ENCODE measurements at places on chromosomes 13 and 19.

GRCh38 chr19:4082172-4082571 lies 15.5 kb upstream of the ZBTB7A start:
- no peak for DNase-seq

DNA sequence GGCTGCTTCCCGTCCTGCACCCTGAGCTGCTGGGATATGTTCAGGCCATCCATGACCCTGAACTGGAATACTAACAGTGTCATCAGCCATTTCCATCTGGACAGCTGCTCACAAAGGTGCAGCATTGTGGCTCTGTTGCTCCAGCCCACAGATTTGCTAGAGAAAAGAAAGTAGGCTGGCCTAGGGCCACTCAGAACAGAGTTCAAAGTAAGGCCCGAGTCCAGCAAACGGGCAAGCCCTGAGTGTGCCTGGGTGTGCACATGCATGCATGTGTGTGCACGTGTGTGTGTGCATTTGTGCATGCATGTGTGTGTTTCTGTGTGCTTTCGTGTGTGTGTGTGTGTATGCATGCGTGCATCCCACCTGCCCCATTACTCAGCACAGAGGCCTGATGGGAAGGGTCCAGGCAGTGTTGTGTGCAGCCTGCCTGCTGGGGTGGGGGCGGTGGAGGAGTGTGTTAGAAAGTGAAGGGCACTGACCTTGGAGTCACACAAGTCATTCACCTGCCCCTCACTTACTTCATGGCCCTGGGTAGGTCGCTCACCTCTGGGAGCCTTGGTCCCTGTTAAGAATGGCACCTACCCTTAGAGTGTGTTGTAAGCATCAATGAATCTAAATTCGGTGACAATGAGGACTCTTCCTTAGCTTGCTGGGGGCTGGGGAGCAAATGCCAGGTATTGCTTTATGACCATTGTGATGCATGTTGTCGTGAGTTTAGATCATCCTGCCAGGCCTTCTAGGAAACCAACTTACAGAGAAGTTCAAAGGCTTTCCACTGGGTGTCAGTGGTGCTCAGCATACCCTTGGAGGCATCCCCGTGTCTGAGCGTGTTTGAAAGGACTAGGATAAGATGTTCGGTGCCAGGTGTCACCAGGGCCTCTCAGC lies 53.2 kb downstream of the GPR12 start:
- DNase-seq, result peak; percentile 34

DNA sequence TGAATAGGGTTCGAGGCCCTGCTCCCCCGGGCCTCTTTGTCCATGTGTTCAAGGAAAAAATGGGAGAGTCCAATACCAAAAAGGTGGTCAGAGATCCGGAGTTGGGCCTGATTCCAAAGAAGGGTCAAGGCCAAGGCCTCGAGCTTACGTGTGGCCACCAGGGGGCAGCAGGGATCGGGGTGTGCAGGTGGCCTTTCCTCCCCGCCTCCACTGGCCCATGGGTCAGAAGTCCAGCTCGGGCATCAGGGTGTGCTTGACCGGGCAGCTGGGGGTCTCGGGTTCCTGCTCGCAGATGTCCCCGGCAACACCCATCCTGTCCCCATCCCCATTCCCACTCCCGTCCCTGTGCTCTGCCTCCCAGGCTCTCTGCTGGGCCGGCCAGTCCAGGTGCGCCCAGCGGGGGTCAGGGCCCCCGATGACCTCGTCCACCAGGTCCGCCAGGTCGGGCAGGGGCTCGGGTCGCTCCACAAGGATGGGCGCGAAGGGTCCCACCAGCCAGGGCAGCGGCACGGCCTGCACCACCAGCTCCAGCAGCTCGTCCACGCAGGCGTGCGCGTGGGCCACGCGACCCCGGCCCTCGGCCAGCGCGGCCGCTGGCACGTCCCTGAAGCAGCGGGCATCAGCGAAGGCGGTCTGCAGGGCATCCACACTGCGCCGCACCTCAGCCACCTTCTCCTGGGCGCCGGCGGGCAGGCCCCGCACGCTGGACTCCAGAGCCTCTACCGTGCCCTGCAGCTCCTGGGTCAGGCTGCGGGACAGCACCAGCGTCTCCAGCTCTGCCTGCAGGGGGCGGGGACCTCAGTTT lies 5.2 kb upstream of the PLIN4 start:
- peak; percentile 64 for DNase-seq

- no peak for DNase-seq
Measured at GRCh38 chr19:34208291-34208884, 36.1 kb downstream of the LSM14A start.

DNA sequence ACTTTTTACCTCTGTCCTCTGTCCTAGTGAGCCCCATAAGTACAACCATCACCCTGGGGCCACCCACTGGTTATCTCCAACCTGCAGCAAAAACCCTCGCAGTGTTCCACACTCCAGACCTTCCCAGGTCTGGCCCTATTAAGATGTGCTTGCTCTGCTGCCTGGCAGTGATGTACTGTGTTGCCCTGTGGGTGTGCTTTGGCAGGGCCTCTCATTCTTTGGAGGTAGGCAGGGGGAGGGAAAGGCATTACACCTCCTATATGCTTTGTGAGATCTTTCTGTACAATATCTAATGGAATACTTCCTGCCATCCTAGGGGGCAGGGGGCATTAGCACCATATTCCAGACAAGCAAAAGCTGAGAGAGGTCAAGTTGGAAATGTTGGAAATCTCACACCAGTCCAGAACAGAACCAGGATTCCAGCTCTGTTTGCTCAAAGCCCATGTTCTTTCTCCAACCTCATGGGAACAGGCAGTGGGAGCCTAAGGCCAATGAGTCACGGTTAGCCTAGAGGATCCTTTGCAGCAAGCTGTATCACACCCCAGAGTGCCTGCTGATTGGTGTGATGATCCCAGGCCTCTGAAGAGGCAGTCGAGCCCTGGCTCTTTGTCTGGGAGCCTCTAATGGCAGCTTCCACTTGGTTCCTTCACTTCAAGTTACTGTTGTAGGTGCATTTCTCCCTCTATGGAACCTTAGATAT lies 59.7 kb upstream of the UBL3 start:
- no peak for DNase-seq

All from 8988T (cell line).